Small intestine (tissue), 16 donors: ENCODE measurements at places on chromosomes 4 and X. TPM values are rescaled to one million over a fixed set of nuclear protein-coding genes. Genes with fewer than 3 reads are reported as not detected.

- peaks cover 2% of the 10 kb centered on the region for H3K4me1 ChIP-seq
- no peaks in the 10 kb centered on the region for H3K27me3 ChIP-seq
- no peaks in the 10 kb centered on the region for H3K36me3 ChIP-seq
- no peak for DNase-seq
- H3K27ac ChIP-seq = no peak overlapping the region
These were observed 94.4 kb downstream of the PHKA2 start for GRCh38 chrX:18889346-18890048.

DNA sequence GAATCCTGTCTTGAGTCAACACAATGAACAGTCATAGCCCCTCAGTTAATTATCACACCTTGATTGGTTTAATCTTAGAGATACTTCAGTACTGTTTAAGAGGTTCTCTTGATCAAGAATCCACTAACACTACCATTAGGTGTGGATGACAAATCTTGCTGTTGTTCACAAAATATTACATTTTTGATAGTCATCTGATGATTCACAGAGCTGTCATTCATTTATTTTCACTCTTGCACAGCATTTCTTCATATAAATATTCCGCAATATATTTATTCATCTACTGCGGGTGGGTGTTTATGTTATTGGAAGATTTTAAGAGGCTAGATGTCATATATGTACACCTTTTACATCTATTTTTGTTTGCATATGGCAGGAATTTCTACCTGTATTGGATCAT, 1138.1 kb upstream of the PRKX start:
- H3K4me3 ChIP-seq = no peak overlapping the region
- no peaks in the 10 kb centered on the region for H3K36me3 ChIP-seq
- H3K4me1 ChIP-seq = no peaks in the 10 kb centered on the region
- no peak for DNase-seq
- H3K27ac ChIP-seq = no peak overlapping the region
- no peaks in the 10 kb centered on the region for H3K27me3 ChIP-seq

DNA sequence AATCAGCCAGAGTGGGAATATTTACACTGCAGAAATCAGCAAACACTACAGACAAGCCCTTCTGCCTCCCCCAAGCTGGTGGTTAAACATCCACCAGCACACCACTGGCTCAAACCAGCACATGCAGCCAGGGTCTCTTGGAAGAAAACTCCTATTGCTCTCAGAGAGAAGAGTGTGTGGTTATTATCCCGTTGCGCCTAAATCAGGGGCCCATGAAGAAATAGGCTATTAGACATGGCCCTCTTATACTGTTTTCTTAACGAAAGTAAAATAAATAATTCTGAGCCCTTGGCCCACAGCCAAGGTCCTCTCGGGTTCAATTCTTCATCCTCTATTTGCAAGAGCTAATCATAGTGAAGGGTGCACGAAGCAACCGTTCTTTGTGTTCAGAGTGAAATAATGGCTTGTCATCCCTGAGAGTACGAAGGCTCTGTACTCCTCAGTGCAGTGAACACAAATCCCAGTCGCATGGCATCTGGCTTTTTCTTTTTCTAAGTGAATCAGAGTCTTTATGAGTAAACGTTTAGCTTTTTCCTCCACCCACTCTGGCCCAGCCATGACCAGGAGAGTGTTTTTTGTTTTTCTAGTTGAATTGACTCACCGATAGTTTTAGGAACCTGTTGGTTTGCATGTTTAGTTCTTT, 33.4 kb upstream of the RBM47 start:
- H3K36me3 ChIP-seq = no peaks in the 10 kb centered on the region
- no peak for DNase-seq
- no peaks in the 10 kb centered on the region for H3K27me3 ChIP-seq

GRCh38 chr4:152225680-152226079, 310.2 kb downstream of the FBXW7 start:
- no peaks in the 10 kb centered on the region for H3K4me1 ChIP-seq
- no peaks in the 10 kb centered on the region for H3K36me3 ChIP-seq
- H3K27ac ChIP-seq = no peak overlapping the region
- no peak overlapping the region for H3K4me3 ChIP-seq
- DNase-seq = no peak

DNA sequence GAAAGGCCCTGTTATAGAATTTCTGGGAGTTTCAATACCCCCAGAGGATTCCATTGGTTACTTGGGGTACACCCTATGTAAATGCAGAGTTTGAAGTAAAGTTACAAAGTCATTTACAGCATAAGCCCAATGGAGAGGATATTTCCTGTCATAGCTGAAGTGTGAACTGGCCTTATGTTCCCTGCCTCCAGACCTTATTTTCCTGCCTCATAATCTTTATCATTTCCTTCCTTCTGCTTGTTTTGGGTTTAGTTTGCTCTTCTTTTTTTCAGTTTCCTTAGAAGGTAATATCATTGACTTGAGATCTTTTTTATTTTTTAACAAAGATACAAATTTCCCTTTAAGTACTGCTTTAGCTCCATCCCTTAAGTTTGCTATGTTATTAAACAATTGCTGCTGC, 85.4 kb downstream of the PPEF1 start:
- no peaks in the 10 kb centered on the region for H3K36me3 ChIP-seq
- DNase-seq = no peak
- no peaks in the 10 kb centered on the region for H3K4me1 ChIP-seq
- no peaks in the 10 kb centered on the region for H3K27me3 ChIP-seq
- no peak overlapping the region for H3K4me3 ChIP-seq

- no peaks in the 10 kb centered on the region for H3K36me3 ChIP-seq
- no peak for DNase-seq
- H3K27me3 ChIP-seq = no peaks in the 10 kb centered on the region
- H3K27ac ChIP-seq = no peak overlapping the region
These were observed 14.2 kb downstream of the ZNF81 start for GRCh38 chrX:47850901-47851300.

GRCh38 chrX:31179203-31179602, 107.4 kb upstream of the FTHL17 start:
- H3K4me3 ChIP-seq = no peak overlapping the region
- H3K36me3 ChIP-seq = no peaks in the 10 kb centered on the region
- no peaks in the 10 kb centered on the region for H3K4me1 ChIP-seq
- no peak overlapping the region for H3K27ac ChIP-seq

- H3K36me3 ChIP-seq = no peaks in the 10 kb centered on the region
- H3K27me3 ChIP-seq = no peaks in the 10 kb centered on the region
- no peak overlapping the region for H3K27ac ChIP-seq
- H3K4me1 ChIP-seq = no peaks in the 10 kb centered on the region
These were observed 55.3 kb downstream of the ASB9 start for GRCh38 chrX:15214588-15214987.

DNA sequence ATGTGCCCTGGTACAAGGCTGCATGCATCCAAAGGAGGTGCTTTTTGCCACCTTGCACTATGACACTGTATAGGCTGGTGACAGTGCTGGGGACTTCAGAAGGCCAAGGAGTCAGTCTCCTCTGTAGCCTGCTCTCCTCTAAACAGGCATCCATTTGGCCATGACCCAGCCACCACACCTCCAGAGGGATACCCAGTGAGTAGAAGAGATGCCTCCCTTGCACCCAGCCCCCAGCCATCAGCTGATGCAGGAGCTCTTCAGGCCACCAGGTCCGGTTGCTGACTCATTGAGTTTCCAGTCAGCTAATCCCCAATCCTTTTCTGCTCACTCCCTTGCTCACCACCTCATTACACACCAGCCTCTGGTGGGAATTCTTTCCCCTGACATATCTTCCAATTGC, 99.8 kb downstream of the PJA1 start:
- no peaks in the 10 kb centered on the region for H3K27me3 ChIP-seq
- H3K36me3 ChIP-seq = no peaks in the 10 kb centered on the region
- no peak for DNase-seq
- no peak overlapping the region for H3K4me3 ChIP-seq
- no peaks in the 10 kb centered on the region for H3K4me1 ChIP-seq
- H3K27ac ChIP-seq = no peak overlapping the region

DNA sequence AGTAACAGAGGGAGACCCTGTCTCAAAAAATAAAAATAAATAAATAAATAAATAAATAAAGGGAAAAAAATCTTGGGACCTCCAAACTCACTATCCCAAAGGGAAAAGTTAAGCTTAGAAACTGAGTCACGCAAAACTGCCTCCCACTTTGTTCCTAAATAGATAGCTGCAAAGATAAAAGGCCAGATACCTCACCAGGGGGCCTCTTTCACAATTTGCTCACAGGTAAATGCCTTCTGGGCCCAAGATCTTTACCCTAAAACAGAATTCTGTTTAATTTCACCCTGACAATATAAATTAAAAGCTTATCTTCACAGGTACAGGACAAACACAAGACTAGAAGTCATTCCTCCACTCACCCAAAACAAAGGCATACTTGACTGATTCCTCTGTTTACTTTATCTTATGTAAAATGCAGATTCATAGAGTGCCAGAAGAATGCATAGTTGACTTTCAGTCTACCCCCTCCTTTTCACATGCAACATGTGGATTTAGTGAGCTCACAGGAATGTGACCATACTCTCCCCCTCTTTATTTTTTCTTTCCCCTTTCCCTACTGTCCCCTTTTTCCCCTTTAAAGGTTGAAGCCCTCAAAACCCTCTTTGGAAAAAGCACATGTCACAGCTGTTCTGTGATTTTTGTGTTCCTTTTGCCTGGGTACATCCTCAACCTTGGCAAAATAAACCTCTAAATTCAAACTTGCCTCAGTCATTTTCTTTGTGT, 23.4 kb downstream of the ELF2 start:
- H3K27ac ChIP-seq = no peak overlapping the region
- H3K4me1 ChIP-seq = peaks cover 2% of the 10 kb centered on the region
- H3K36me3 ChIP-seq = no peaks in the 10 kb centered on the region
- no peaks in the 10 kb centered on the region for H3K27me3 ChIP-seq
- DNase-seq = no peak
- H3K4me3 ChIP-seq = no peak overlapping the region

GRCh38 chr4:30696191-30696590, 24.0 kb upstream of the PCDH7 start:
- no peaks in the 10 kb centered on the region for H3K27me3 ChIP-seq
- no peak overlapping the region for H3K4me3 ChIP-seq
- H3K27ac ChIP-seq = no peak overlapping the region
- DNase-seq = no peak
- no peaks in the 10 kb centered on the region for H3K4me1 ChIP-seq

DNA sequence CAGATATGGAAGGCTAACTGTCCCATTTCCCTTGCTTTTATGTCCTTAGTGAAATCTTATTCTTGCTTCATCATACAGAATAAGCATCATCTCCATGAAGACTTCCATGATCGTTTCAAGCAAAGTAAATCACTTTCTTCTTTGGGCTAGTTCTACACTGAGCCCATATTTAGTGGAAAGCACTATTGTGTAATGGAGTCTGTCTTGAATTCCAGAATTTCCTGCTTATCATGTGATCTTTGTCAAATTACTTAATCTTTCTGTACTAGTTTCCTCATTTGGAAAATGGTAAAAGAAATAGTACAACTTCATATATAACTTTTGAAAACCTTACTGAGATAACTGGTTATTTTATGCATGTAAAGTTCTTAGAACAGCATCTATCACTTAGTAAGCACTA, 7.6 kb downstream of the ANAPC10 start:
- no peak overlapping the region for H3K27ac ChIP-seq
- peaks cover 4% of the 10 kb centered on the region for H3K36me3 ChIP-seq
- no peak for DNase-seq
- H3K4me1 ChIP-seq = no peaks in the 10 kb centered on the region

GRCh38 chrX:86137071-86137470, 11.2 kb upstream of the DACH2 start:
- no peaks in the 10 kb centered on the region for H3K36me3 ChIP-seq
- no peak for DNase-seq
- H3K4me3 ChIP-seq = no peak overlapping the region
- H3K4me1 ChIP-seq = no peaks in the 10 kb centered on the region
- no peak overlapping the region for H3K27ac ChIP-seq

DNA sequence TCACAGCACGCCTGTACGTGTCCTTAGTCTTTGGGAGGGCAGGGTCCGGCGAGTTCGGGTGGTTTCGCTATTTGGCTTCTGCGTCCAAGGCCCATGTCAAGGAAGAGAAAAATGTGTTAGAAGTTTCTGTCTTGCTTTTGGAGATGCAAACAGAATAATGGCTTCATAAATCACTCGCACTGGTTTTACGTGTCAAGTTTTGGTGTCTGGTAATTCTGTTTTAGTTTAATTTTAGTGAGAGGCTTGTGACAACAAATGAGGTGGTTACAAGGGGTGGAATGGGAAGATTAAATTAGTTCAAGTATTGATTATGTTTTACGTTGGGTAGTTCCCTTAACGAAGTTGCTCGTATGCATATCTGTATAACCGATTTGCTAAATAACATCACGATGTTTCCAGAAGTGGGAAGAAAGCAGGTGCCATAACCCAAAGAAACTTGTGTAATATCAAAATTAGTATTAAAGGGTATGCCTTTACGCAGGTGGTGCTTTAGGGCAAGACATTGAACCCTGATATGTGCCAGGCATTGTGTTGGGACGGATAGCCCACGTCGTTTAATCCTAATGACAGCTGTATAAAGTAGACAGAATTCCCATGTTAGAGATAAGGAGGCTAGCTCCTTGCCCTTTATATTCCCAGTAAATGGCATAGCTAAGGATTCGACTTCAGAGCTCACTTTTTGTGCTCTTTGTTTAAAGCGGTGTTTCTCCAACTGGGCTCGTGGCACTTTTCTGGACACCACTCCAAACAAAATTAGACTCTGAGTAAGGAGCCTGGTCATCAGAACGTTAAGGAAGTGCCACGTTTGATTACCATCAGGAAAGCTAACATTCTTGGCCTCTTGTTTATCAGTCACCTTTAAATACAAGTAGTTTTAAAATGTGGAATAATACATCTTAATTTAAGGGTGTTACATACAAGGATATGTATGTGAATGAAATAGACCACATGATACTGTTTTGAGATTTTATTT, 843 bp downstream of the RPL34 start:
- peak overlapping the region; percentile 85 for H3K27ac ChIP-seq
- peak overlapping the region; percentile 55 for H3K4me3 ChIP-seq
- DNase-seq = peak; percentile 12
- H3K36me3 ChIP-seq = peaks cover 19% of the 10 kb centered on the region
- no peaks in the 10 kb centered on the region for H3K27me3 ChIP-seq

GRCh38 chrX:41781500-41781899, 57.5 kb downstream of the GPR82 start:
- no peaks in the 10 kb centered on the region for H3K4me1 ChIP-seq
- peaks cover 13% of the 10 kb centered on the region for H3K36me3 ChIP-seq
- no peak overlapping the region for H3K27ac ChIP-seq
- peak; percentile 44 for DNase-seq
- no peaks in the 10 kb centered on the region for H3K27me3 ChIP-seq
- H3K4me3 ChIP-seq = no peak overlapping the region

GRCh38 chr4:80138551-80139538, 58.5 kb upstream of the PRDM8 start:
- H3K27me3 ChIP-seq = no peaks in the 10 kb centered on the region
- H3K4me1 ChIP-seq = no peaks in the 10 kb centered on the region
- peak overlapping the region; percentile 9 for H3K27ac ChIP-seq
- H3K4me3 ChIP-seq = no peak overlapping the region
- no peaks in the 10 kb centered on the region for H3K36me3 ChIP-seq
- peak; percentile 37 for DNase-seq

The FGB gene
- 282 TPM for polyA plus RNA-seq

The NAT8L gene
- under 0.01 TPM for polyA plus RNA-seq

The RIPPLY1 gene
- polyA plus RNA-seq = not detected

The DIAPH2 gene
- 11.7 TPM for polyA plus RNA-seq

The TMEM271 gene
- 0.04 TPM for polyA plus RNA-seq

The POF1B gene
- 31.8 TPM for polyA plus RNA-seq

The PPEF2 gene
- not detected for polyA plus RNA-seq

The CHRNA9 gene
- not detected for polyA plus RNA-seq

The CLTRN gene
- polyA plus RNA-seq = 0.52 TPM

The CFAP99 gene
- polyA plus RNA-seq = 0.67 TPM

The MAGEE1 gene
- polyA plus RNA-seq = 1.1 TPM

The GPRASP1 gene
- 8.6 TPM for polyA plus RNA-seq
